ENCODE measurements at places on chromosomes 16 and 17. TPM values are rescaled to one million over a fixed set of nuclear protein-coding genes. Genes with fewer than 3 reads are reported as not detected.

GRCh38 chr17:77694391-77695363 is 263.8 kb upstream of the TNRC6C start:
- DNase-seq: peak; percentile 43
- H3K27me3 ChIP-seq: peaks cover 64% of the 10 kb centered on the region

DNA sequence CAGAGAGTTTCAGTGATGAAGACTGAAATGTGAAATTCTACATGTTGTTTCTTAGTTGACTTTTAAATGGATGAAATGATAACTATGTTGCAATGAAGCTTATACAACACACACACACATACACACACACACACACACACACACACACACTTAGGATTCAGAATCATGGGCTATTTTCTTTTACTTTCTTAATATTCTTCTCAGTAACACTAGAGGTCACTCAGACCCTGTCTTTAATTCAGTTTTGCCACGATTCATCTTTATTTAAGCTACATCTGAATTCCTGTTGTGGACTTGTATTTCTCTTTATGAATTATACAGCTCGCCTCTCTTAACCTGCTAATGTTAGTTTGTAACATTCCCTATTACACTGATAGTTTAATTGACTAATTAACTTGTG is 109.6 kb upstream of the GOT2 start:
- no peak for DNase-seq
- H3K4me3 ChIP-seq: no peak overlapping the region
- no peaks in the 10 kb centered on the region for H3K36me3 ChIP-seq
- no peak overlapping the region for H3K27ac ChIP-seq
- H3K4me1 ChIP-seq: no peaks in the 10 kb centered on the region

GRCh38 chr16:31107465-31107867 is 720 bp upstream of the BCKDK start:
- H3K4me3 ChIP-seq: no peak overlapping the region
- DNase-seq: no peak
- no peaks in the 10 kb centered on the region for H3K27me3 ChIP-seq

DNA sequence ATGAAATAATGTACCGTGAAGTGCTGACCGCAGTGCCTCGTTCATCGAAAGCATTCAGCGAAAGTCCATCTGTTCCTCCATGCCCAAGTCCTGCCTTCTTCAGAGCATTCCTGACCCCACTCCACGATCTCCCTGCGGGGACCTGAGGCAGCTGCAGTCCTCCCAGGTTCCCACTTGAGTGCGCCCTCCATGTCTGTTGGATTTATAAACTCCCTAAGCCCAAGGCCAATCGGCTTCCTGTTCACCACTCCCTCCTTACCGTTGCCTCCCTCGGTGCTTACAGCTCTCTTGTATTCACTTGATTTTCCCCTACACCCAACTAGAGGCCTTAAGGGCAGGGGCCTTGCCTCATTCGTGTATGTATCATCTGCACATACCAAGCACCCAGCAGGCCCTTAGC is 2.8 kb downstream of the RAD51D start:
- H3K36me3 ChIP-seq: peaks cover 41% of the 10 kb centered on the region
- peaks cover 43% of the 10 kb centered on the region for H3K4me1 ChIP-seq
- DNase-seq: no peak
- H3K27me3 ChIP-seq: no peaks in the 10 kb centered on the region
- H3K4me3 ChIP-seq: no peak overlapping the region
- no peak overlapping the region for H3K27ac ChIP-seq

DNA sequence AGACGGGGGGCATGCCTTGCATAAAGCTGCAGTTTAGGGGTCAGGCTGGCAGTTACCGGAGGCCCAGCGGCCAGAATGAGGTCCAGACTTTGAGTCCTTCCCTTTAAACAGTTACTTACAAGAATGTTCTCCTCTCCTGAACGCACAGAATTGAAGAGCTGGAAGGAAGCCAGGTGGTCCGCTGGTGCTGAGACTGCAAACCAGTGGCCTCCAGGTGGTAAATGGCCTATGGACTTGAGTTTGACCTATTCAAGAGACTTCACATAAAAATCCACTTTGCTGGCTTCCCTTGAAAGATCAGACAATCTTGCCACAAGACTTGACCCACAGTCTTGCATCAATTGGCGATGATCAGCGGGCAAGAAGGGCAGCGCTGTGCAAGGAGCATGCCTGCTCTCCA is 14.7 kb upstream of the SEZ6 start:
- no peak overlapping the region for H3K4me3 ChIP-seq
- no peaks in the 10 kb centered on the region for H3K36me3 ChIP-seq
- H3K27ac ChIP-seq: no peak overlapping the region
- DNase-seq: no peak
- H3K4me1 ChIP-seq: no peaks in the 10 kb centered on the region

DNA sequence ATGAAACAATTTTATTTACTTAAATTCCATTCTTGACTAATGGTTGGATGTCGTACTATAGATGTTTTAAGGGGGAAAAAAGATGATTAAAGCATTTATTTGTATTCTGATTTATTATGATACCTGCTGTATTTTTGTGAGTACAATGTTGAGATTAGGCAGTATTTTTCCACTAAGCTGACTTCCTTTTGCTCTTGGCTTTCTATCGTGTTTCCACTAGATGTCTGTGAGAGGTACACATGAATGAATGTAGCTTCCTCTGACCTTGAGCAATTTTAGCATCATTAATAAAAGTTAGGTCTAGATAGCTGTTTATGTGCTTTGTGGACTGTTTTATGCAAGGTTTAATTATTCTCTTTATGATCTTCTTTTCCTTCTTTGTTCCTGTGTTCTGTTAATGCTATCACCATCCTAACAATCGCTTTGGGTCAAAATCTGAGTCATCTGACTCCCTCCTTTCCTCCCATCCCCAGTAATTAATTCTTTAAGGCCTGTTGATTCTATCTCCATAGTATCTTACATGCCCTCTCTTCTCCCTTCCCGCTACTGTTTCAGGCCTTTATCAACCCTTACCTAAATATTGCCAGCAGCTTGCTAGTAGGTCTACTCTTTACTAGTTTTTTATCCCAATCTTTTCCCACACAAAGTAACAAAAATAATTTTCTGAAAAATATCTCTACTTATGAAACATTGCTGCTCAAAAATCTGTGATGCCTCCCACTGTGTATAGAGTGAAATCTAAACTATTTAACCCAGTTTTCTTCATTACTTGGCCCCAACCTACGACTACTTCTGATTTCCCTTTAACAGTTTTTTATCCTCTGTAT is 76.0 kb downstream of the VMP1 start:
- no peaks in the 10 kb centered on the region for H3K27me3 ChIP-seq
- peaks cover 58% of the 10 kb centered on the region for H3K4me1 ChIP-seq
- H3K36me3 ChIP-seq: no peaks in the 10 kb centered on the region

The STX8 gene
- total RNA-seq: 109 TPM

The CHST5 gene
- total RNA-seq: 0.08 TPM

The KRTAP2-3 gene
- total RNA-seq: not detected

The C16orf46 gene
- total RNA-seq: not detected

The ACE gene
- total RNA-seq: not detected

DNA sequence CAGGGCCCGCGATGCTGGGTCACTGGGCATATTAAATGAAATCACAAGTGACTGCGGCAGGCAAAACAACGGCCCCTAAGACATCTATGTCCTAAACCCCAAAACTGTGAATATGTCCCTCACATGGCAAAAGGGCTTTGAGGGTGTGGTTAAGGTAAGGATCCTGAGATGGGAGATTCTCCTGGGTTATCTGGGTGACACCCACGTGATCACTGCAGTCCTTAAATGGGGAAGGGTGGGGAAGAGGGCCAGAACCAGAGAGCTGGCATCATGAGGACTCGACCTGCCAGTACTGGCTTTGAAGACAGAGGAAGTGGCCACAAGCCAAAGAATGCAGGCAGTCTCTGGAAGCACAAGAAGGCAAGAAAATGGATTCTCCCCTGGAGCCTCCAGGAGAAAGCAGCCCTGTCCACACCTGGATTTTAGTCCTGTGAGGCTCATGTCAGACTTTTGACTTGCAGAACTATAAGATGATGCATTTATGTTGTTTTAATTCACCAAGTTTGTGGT is 12.5 kb downstream of the COTL1 start:
- no peak overlapping the region for H3K27ac ChIP-seq
- DNase-seq: no peak
- no peak overlapping the region for H3K4me3 ChIP-seq
- H3K27me3 ChIP-seq: no peaks in the 10 kb centered on the region

GRCh38 chr17:15457723-15458094 is 9.7 kb downstream of the CDRT4 start:
- peaks cover 52% of the 10 kb centered on the region for H3K4me1 ChIP-seq
- no peak overlapping the region for H3K4me3 ChIP-seq
- no peaks in the 10 kb centered on the region for H3K36me3 ChIP-seq

DNA sequence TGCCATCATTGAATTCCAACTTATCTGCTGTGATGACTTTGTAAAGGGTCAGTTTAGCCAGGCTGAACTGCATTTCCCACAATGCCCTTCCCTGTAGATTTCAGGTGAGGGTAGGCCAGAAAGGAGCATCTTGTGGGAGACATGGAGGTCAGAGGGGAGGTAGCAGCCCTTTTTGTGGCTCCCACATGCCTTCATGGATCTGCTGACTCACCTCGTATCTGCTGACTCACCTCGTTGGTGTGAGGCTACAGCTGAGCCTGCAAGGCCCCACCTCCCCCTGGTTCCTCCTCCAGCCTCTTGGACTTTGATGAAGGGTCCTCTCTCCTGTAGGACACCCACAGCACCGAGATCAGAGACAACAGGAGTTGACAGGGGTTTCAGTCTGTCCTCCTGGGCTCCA is 102.5 kb downstream of the SALL1 start:
- H3K36me3 ChIP-seq: no peaks in the 10 kb centered on the region
- DNase-seq: no peak
- H3K27me3 ChIP-seq: no peaks in the 10 kb centered on the region
- no peak overlapping the region for H3K4me3 ChIP-seq
- H3K4me1 ChIP-seq: no peaks in the 10 kb centered on the region

GRCh38 chr17:73142872-73143381 is 21.9 kb upstream of the SSTR2 start:
- H3K36me3 ChIP-seq: no peaks in the 10 kb centered on the region
- H3K4me3 ChIP-seq: no peak overlapping the region
- no peak overlapping the region for H3K27ac ChIP-seq
- 0 out of 2 replicates have a peak, but pooled peaks cover 5% of the 10 kb centered on the region for H3K4me1 ChIP-seq
- no peak for DNase-seq
- H3K27me3 ChIP-seq: peaks cover 28% of the 10 kb centered on the region

The LRRC46 gene
- total RNA-seq: not detected

DNA sequence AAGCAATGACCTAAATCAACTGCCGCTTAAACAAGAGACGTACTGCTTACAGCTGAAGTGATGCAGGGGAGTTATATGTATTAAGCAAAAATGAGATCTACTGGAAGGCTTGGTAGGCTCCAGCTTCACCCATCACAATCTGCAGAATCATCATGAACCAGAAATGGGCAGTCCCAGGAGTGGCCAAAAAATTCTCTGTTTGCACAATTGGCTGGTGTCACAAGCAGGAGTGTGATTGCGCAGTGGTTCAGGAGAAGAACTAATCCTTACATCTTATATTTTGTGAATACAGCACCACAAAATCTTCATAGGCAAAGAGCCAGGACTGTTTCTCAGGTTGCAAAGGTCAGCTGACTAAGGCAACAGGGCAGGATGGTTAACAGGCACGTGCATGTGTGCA is 75.9 kb downstream of the CES1 start:
- H3K4me3 ChIP-seq: no peak overlapping the region
- no peaks in the 10 kb centered on the region for H3K36me3 ChIP-seq
- H3K27ac ChIP-seq: no peak overlapping the region
- DNase-seq: no peak
- no peaks in the 10 kb centered on the region for H3K4me1 ChIP-seq
- H3K27me3 ChIP-seq: no peaks in the 10 kb centered on the region

DNA sequence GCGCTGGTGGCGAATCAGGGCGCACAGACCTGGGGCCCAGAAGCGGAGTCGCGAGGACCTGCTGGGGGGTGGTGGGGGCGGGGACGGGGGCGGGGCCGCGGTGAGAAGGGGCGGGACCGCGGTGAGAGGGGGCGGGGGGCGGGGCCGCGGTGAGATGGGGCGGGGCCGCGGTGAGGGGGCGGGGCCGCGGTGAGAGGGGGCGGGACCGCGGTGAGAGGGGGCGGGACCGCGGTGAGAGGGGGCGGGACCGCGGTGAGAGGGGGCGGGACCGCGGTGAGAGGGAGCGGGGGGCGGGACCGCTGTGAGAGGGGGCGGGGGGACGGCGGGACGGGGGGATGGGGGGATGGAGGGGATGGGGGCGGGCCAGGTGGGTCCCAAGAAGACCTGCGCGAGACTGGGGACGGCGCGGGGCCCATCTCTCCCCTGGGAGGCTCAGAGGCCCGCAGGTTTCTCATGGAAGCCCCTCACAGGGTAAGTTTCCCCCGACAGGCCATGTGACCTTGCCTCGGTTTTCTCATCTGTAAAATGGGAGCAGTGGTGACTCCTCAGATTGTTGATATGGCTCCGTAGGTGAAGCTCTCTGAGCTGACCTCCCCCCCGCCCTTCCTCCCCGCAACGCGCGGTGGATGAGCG is 28.6 kb upstream of the DBNDD1 start:
- no peak for DNase-seq
- no peak overlapping the region for H3K27ac ChIP-seq
- no peak overlapping the region for H3K4me3 ChIP-seq
- H3K36me3 ChIP-seq: peaks cover 5% of the 10 kb centered on the region

DNA sequence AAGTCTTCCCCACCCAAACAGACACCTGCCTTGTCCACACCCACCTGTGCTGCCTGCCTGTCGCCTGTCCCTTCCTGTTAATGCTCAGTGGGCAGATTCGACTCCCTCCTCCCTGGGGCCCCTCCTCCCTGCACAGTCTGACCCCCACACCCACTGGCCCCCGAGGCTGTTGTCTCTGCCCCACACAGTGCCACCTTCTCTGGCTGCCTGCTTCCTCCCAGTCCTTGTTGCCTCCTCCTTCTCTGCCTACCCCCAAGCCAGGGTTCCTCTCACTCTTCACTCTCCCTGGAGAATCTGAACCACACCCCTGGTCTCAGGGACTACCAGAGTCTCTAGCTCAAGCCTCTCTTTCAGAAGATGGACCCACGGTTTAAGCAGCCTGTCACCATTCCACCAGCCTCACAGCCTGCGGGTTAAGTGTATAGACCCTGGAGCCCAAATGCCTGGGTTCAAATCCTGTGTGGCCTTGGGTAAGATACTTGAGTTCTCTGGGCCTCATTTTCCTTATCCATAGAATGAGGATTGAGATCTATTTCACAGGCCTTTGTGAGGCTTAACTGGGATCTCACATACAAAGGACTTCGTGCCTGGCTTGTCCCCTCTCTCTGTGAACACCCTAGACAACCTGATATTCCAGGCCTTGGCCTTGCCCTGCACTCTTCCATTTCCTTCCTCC is 3.8 kb upstream of the ARHGAP23 start:
- H3K4me1 ChIP-seq: peaks cover 41% of the 10 kb centered on the region
- peaks cover 6% of the 10 kb centered on the region for H3K36me3 ChIP-seq
- no peak overlapping the region for H3K27ac ChIP-seq
- no peaks in the 10 kb centered on the region for H3K27me3 ChIP-seq
- no peak for DNase-seq
- no peak overlapping the region for H3K4me3 ChIP-seq

DNA sequence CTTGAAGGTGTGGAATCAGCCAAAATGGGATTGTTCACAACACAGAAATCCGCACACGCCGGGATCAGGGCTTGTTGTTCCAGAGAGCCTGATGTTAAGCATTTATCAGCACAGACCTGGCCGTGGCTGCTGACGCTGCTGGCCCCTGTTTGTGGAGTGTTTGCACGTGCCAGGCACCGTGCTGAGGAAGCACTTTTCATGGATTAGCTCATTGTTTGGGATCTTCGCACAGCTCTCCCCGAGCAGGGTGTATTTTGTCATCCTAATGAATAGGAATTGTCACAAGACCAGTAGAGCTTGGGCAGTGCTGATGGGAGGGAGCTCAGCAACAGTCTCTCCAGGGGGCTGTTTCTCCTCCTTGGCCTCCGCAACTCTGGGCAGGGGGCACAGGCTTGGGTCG is 160.4 kb upstream of the PLCG2 start:
- H3K36me3 ChIP-seq: peaks cover 7% of the 10 kb centered on the region
- H3K27ac ChIP-seq: no peak overlapping the region
- H3K4me3 ChIP-seq: no peak overlapping the region
- H3K4me1 ChIP-seq: peaks cover 4% of the 10 kb centered on the region
- no peak for DNase-seq
- no peaks in the 10 kb centered on the region for H3K27me3 ChIP-seq

Measured in SJSA1 (cell line).